ENCODE measurements at places on chromosomes 5 and 9.
A peak's percentile ranks its signal among the peaks of the same experiment; 100 is the strongest.

- DNase-seq: no peak
These were observed 55.0 kb downstream of the PJA2 start for GRCh38 chr5:109354761-109355160.

GRCh38 chr5:54993318-54993717, 7.9 kb upstream of the ESM1 start:
- DNase-seq: no peak

- DNase-seq: no peak
These were observed 75.4 kb upstream of the ARAP3 start for GRCh38 chr5:141757402-141757801.

DNA sequence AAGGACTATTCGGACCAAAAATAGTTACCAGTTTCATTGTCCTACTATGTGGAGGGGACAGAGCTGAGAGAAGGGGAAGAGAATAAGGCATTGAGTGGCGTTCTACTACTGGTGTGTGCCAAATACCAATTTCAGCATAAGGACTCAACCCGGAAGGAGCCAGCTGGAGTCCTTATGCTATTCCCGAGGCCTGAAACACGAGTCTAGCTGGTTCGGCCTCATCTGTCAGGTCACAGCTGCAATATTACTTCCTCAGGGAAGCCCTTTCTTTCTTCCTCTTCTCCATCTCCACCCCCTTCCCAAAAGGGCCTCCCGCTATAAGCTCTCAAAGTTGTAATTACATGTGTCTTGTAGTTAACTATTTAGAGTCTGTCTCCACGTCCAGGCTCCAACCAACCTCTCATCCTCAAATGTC, 20.5 kb upstream of the FER start:
- no peak for DNase-seq

- no peak for DNase-seq
These were observed 21.8 kb downstream of the STOM start for GRCh38 chr9:121348221-121348620.

- no peak for DNase-seq
These were observed 14.6 kb downstream of the MRPL36 start for GRCh38 chr5:1785062-1785461.

DNA sequence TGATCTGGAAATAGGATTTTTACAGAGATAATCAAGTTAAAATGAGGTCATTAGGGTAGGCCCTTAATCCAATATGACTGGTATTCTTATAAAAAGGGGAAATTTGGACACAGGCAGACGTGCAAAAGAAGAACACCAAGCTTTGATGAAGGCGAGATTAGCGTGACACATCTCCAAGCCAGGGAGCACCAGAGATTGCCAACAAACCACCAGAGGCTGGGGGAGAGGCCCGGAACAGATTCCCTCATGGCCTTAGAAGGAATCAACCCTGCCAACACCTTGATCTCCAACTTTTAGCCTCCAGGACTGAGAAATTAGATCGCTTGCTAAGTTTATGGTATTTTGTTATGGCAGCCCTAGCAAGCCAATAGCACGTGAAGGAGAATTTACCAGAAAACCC, 10.8 kb upstream of the ARSI start:
- no peak for DNase-seq

DNA sequence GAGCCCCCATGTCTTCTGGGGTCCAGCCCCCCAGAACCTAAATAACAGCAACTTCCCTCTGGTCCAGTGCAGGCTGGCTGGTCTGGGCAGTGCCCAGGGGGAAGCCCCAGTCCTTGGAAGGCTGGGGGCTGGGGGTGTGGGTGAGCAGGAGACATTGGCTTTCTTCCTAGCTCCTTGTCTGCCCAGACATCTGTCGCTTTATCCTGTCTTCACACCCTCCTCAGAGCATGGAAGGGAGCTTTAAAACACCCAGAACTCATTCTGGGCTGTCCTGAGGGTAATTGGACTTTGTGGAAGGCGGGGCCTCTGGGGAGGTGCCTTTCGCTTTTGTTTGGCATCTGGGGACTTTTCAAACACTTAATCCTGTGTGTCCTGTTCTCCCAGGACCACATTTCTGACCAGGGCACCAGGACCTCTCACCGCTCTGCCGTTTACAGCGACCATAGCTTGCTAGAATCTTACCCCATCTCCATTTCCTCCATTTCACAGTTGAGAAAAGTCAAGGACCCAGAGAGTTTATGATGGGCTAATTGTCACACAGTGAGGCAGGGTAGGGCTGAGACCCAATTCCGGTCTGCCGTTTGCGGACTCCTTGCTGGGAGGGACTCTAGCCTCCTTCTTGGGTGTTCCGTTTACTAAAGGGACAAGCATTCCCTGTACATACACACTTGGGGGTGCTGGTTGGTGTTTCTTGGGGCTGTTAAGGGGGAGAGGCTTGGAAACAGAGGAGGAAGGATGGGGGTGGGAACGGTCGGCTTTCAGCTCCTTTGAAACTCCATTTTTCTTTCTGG, 1.1 kb downstream of the GSN start:
- peak; percentile 44 for DNase-seq

DNA sequence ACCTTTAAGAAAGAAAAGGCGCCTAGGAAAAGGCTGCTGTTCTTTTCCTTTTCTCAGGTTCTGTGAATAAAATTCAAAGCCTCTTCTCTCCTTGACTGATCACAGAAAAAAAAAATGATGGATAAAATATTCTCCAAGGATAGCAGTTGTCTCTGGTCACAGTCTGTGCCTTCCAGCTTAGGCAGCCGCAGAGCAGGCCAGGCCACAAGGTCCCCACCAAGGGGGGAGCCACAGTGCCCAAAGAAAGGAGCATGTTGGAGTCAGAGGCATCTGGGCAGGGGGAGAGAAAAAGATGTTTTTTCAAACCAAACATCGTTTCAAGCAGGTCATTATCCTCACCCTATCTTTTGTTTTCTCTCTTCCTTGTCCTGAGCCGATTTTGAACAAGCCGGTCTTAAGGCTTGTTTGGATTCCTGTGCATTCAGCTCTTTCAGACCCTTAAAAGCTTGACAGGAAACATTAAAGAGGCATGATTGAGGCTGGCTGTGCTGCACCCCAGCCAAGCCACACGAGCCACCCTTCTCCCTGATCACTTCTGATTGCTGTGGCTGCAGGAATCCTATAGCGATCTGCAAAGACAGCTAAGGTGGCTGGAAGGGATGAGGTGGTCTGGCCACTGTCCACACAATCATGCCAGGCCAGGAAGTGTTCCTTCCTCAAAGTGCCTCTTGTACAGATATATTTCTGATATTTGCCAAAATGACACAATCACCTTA, 284.6 kb upstream of the TLE4 start:
- DNase-seq: no peak

DNA sequence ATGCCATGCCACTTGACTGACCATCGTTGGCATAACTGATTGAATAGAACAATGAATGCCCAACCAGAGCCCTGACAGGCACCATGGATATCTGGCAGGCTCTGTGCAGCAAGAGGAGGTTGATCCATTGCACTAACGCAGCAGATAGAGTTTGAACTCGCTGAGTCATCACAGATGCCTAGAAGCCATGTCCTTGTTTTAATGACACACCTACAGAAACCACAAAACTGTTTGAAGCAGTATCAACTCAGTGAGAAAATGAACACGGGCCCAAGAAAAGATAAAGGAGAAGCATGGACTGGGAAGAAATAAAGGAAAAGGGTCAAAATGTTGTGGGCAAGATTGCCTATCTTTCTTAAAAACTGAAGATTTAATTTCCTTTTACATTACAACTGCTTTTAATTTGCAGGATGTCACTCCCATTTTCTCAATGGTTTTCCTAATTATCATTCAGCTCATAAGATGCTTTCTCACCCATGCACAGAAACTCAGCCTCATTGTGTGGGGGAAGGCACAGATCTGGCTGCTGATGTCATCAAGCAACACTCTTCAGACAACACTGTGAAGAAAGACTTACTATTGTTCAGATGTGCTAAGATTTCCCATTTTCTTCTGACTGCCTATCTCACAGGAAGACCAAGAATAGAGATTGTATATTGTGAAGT, 129.0 kb downstream of the PIK3R1 start:
- DNase-seq: peak; percentile 22

DNA sequence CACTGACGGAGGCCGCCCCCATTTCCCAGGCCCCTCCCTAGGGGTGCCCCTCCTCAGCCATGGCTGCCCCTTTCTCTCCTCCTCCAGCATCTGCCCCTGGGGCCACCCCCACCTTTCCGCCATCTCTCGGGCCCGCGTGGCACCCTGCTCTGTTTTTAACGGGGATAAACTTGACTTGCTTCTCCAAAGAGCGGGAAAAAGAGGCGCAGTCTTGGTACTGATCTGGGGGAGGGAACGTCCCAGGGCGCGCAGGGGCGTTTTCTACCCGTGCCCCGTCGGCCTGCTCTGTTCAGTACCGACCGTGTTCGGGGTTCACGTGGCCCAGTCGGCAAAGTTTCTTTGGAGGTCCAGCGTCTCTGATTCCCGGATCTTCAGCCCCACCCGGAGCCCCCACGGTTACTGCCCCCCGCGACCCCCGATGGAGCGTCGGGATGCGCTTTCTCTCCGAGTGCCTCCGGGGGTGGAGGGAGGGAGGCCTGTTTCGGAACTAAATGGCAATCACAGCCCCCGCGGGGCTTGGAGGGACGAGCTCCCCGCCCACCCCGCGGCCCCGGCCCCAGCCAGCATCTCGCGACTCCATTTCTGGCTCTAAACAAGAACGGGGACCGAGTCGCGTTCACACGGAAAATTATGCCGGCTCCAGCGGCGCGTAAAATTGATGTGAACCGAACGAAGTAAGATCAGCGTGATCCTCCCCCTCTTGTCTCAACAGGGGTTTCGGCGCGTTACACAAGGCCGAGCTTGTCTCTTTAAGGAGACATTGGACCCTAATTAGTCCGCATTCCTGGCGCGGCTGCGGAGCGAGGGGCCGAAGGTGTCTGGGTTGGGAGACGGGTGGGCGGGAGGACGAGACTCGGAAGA, 1.1 kb upstream of the TLE4 start:
- peak; percentile 49 for DNase-seq

- DNase-seq: no peak
These were observed 71.5 kb downstream of the ELAVL2 start for GRCh38 chr9:23754551-23754950.

DNA sequence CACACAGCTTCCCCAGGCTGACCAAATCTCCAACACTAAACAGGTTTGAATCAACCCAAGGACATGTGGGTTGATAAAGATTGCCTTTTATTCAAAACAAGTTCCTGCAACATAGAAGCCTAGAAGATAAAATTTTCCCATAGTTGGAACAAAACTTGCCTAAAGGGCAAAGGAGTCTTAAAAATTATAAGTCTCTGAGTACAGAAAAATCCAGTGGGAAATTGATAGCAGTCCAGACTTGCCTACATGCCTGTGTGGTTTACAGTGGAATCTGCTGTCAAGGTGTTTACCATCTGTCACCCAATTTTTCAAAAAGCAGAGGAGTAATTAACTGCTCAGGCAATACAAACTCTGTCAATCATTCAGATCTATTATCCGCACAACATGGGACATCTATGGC, 168.2 kb downstream of the PPP2R2B start:
- no peak for DNase-seq

DNA sequence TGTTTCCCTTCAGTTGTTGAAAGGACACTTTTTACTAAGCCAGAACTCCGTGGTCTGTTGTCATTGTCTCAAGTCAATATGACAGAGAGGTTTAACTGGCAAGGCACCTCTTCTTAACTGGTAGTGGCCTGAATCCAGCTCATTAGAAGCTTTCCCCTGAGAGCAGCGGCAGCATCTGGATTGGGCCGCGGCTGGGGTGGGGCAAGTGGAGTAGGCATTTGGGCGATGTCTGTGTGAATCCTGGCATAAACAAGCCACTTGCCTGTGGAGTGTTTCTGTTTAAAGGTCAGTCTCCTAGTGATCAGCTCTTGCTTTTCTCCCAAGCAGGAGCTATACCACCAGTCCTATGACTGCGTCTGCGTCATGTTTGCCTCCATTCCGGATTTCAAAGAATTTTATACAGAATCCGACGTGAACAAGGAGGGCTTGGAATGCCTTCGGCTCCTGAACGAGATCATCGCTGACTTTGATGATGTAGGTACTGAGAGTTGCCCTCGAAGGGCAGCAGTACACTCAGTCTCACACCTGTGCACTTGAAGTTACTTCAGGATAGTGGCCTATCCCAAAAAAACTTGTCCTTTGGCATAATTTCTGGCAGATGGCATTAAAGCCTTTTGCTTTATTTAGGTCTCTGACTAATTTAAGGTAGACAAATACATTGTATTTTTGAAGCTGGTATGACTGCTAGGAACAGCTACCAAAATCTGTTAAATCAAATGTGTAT, 48.9 kb downstream of the CFAP90 start:
- peak; percentile 69 for DNase-seq

DNA sequence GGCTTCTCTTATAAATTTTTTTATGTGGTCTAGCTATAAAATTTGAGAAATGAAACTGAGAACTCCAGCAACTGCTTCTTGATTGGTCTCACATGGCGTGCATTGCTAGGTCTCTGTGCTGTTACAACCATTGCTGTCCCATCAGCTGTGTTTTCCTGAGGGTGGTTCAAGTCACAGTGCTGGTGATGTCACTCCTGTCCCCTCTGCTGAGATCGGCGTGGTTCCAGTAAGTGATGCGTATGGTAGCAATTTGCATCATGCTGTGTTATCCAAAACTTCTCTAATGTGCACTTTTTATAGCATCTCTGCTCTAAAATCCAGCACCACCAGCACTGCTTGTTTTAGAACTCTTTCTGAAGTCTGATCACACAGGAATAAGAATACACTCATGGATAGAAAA, 112.6 kb upstream of the ZNF608 start:
- peak; percentile 0 for DNase-seq

DNA sequence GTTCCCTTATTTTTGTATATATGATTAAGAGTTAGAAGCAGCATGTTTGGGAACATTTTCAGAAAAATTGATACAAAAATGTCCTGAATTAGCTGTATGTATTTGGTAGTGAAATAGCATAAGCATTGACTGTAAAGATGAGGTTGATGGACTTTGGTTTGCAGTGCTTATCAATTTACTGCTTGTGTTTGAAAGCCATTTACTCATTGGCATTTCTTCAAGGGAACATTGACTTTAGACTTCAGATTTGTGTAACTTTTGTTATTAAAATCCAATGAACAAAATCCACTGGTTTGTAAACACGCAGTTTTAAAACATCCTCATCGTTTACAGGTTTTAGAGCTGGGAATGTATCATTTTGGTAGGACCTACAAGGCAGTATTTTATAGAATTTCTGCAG, 61.3 kb downstream of the KDM4C start:
- no peak for DNase-seq

- no peak for DNase-seq
These were observed 175.3 kb downstream of the SLF1 start for GRCh38 chr5:94793816-94794198.

DNA sequence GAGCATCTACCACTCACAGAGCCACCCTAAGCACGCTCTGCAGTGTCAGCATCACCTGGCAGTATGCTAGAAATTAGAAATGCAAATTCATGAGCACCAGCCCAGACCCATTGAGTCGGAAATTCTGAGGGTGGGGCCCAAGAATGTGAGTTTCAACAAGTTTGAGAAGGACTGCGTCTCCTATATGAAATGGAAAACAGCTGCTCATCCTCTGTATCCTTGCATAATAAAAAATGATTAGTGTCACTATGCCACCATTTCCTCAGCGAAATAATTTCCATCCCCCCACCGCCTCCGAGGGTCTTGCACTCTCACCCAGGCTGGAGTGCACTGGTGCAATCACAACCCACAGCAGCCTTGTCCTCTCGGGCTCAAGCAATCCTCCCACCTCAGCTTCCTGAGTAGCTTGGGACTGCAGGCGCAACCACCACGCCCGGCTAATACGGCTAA, 1.3 kb upstream of the IQGAP2 start:
- DNase-seq: no peak

GRCh38 chr5:149442563-149443182, 63.6 kb upstream of the IL17B start:
- no peak for DNase-seq

- DNase-seq: no peak
These were observed 114.8 kb downstream of the WNK2 start for GRCh38 chr9:93298498-93299417.
